ENCODE measurements at places on chromosomes 12 and 14.

DNA sequence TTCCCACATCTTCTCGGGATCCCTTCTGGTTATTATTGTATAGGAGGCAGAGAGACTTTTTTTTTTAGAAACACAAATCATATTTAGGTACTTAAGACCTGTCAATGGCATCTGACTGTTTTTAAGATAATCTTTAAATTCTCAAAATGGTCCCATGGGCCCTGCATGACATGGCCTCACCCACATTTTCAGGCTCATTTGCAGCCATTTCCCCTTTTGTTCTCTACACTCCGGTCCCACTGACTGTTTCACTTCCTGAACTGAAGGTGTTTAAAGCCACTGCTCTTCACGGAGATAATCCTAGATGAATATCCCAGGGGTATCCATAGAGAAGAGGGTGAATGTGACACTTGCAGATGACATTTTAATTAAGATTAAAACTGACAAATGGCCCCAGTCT is 12.3 kb upstream of the C12orf71 start:
- DNase-seq: no peak

- DNase-seq: no peak
These were observed 207.8 kb downstream of the RBM19 start for GRCh38 chr12:113758165-113758924.

DNA sequence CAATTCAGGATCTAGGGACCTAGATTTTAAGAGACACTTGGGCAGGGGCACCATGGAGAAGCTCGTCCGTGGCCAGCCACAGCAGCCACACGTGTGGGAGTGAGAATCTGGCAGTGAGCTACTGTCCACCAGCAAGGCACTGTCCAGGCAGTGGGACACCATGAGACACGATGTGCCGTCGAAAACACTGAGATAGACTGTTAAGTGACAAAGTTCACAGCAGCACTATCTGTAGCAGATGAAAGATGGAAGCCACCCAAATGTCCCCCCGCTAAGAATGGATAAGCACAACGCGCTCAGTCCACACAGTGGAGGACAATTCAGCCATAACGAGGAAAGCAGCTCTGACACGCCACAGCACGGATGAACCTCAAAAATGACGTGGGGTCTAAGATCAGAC is 19.7 kb downstream of the RILPL1 start:
- DNase-seq: no peak

- DNase-seq: no peak
These were observed 70.0 kb downstream of the EPS8 start for GRCh38 chr12:15719230-15719629.

GRCh38 chr12:109302358-109302757 is 6.7 kb downstream of the FOXN4 start:
- DNase-seq: no peak

- no peak for DNase-seq
These were observed 2.8 kb downstream of the CKB start for GRCh38 chr14:103519837-103520212.

DNA sequence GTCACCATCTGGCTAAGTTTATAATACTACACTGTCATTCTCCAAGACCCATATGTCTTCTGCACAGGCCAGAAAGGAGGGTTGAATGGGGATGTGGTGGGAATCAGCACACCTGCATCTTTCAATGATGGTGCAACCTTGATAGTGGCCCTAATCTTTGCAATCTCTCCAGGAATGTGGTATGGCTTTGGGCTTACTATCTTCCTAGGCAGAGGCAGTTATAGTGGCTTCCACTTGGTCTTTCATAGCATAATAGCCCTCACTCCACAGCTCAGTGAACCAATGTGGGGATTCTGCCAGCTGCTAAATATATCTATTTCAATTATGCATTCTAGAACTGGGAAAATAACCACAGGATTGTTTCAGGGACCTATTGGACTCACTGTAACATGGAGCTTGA is 61.8 kb upstream of the ATP2B1 start:
- DNase-seq: no peak

GRCh38 chr12:116376354-116377193 is 99.1 kb upstream of the MED13L start:
- no peak for DNase-seq

DNA sequence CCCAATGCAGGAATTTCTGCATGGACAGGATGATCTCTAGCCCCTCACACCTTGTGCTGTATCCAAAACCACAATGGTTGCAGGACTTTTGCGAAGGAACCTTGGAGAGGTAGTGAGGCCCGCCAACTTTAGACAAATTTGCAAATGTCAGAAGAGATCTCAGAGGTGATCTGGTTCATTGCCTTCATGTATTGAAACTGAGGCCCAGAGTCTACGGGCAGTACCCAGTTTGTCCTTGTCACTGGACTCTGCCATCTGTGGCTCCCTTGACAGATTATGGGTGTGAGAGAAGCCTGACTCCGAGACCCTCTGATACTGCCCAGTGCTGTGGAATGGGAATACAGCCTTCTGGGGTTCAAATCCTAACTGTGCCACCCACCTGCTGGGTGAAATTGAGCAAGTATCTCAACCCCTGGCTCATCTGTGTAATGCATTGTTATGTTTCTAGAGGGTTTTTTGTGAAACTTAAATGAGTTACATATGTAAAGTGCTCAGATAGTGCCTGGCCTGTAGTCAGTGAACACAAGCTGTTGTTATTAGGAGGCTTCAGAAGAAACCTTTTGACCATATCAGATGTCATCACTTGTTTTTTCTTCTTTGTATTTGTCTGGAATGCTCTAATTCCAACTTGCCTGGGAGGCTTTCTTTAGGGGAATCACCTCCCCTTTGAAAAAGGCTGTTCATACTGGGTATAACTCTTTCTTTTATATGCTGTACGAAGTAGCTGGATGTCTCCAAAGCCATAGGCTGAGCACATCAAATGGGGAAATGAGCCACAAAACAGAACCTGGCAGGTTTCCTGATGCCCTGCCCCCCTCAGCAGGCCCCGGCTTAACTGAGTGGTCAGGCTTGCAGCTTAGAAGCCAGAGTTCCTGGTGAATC is 71.4 kb upstream of the SRSF5 start:
- no peak for DNase-seq

DNA sequence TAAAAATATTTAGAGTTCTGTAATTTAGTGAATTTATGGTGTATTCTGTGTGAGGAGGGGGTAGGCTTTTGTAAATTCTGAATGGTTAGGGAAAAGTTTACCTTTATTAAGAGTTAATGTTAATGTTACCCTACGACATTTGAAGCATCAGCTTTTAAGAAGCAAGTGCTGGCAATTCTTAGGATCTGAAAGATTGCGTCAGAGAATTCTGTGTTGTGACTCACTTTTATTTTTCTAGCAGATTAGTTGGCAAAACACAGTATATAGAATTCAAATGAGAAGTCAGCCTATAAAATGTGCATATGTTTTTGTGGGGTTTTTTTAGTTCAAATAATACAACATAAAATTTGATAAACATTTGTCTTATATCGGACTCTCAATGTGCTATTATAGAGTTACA is 97.6 kb downstream of the RAD52 start:
- DNase-seq: peak; percentile 57

- peak; percentile 58 for DNase-seq
These were observed 31.4 kb downstream of the EVL start for GRCh38 chr14:100096656-100097055.

- peak; percentile 67 for DNase-seq
These were observed 238.5 kb downstream of the GPHN start for GRCh38 chr14:66746316-66747006.

- DNase-seq: no peak
These were observed 3.9 kb downstream of the GNPTAB start for GRCh38 chr12:101826766-101827368.

DNA sequence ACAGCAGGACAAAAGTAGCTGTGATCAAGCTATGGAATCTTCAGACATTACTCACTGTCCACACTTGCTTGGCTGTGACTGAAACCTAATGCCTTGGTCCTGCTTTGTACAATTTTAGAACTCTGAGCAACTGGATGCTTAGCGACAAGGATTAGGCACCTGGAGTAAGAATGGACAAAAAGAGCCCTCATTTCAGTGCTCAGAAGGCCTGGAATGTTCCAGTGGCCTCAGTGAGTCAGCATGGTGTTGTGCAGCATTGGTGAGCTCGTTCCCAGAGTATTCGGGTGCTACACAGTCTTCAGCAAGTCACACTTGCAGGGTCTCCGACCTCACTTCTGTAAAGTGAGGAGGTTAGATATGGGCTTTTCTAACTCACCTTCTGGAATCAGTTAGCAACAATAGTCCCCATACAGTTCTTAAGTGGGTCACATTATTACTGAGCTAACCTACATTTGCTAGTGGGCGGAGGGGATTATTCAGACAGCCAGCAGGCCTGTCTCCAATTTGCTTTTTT is 108.0 kb upstream of the MDM1 start:
- DNase-seq: peak; percentile 54

- DNase-seq: no peak
These were observed 171.6 kb downstream of the FBXL14 start for GRCh38 chr12:1422604-1423315.

GRCh38 chr12:69698054-69698453 is 1.0 kb downstream of the BEST3 start:
- no peak for DNase-seq

DNA sequence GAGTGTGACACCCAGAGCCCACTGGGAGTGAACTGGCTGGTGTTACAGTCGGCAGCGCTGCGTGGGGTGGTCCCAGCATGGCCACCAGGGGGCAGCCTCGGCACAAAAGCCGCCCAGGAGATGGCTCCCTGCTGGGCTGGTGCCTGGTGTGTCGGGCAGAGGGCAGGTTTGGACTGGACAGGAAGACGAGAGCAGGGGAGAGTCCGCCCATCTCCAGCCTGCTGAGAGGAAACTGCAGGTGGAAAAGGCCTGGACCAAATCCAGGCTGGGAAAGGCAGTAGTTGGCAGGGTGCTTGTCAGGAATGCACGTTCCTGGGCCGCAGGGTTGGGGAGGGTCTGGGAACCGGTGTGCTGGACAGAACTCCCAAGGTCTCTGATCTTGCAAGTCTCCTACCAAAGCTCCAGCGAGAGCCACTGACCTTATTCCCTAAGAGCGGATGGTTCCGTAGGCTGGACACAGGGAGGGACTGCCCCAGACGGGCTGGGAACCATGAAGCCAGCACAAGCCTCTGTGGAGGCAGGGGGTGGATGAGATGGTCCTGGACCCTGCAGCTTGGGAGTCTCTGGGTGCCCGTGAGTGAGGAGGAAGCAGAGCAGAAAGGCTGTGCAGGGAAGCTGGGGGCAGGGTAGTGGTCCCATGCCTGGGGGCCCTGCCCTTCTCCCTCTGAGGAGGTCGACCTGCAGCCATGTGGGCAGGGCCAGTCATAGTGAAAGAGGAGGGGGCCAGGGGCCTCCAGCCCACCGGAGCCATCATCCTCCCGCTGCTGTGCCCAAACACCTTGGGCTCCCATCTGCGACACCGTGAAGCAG is 1.8 kb downstream of the AHNAK2 start:
- DNase-seq: peak; percentile 65

GRCh38 chr14:91171291-91171690 is 57.4 kb downstream of the DGLUCY start:
- no peak for DNase-seq

- DNase-seq: peak; percentile 51
These were observed 99.9 kb downstream of the PPM1H start for GRCh38 chr12:62834971-62835547.

DNA sequence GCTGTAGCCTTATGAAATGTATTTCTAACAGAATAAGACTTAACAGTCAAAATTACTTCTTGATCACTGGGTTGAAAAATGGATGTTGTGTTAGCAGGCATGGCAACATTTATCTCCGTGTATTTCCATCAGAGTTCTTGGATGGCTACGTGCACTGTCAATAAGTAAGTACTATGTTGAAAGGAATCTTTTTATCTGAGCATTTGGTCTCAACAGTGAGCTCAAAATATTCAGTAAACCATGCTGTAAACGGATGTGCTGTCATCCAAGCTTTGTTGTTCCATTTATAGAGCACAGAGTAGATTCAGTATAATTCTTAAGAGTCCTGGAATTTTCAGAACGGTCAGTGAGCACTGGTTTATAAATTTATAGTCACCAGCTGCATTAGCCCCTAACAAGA is 15.5 kb downstream of the SCAF11 start:
- DNase-seq: no peak

DNA sequence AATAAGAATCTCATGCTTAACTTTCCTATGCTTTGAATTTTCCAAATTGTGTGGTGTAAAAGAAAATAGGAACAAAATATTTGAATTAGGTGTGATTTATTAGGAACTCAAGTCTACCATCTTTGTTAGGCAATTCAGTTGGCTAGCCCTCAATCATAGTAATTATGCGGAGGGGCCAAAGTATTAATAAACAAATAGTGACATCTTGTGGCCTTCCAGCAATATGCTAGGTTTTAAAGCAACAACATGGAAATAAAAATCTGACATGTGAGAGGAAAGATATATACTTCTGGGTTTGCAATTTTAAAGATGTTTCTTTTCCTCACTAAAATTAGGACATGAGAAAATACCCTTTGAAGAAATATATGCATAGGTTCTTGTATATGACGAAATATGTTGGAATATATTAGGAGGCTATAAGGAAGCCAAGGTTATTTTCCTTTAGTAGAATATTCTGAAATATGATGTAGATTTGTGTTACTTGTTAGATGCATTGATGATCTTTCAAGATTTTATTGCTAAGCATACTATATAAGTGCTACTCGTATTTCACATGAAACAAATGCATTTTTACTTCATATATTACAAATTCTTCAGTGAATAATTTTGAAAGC is 200.4 kb downstream of the PTPRO start:
- DNase-seq: peak; percentile 25

DNA sequence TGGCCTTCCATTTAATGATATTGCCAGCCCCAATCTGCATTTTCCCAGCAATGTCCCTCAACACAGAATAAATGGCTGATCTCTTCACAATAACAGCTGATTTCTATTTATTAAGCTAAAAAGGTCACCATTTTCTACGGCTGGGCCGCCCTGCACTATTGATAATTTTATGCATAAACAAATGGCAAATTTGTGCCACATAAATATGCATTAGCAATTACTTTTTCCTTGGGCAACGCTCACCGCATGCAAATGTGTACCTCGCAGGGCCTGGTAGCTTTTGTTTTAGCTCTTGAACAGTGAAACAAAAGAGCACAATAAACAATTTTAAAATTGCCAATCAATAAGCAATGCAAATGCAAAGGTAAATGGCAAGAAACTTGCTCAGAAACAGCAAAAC is 331.9 kb upstream of the SOX5 start:
- DNase-seq: no peak

DNA sequence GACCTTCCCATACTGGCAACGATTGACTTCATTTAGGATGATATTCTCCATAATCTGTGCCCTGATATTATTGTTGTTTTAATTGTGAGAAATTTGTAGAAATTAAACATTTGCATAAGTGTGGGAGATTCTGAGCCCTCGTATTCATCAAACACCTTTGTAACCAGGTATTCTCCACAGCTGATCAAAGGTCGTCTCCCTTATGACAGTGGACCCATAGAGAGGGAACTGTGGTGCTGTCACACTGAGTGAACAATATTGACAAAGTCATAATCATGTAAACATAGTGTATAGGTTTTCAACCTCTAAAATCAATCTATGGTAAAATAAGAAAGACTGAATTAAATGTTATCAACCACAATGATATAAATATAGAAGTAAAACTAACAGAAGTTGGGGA is 14.9 kb upstream of the PLEKHG3 start:
- no peak for DNase-seq

- peak; percentile 64 for DNase-seq
These were observed 8.8 kb downstream of the GALNT16 start for GRCh38 chr14:69268763-69269162.

Measured in brain microvascular endothelial cell (primary cell).